ENCODE measurements at places on chromosomes 1 and 21.
A peak's percentile ranks its signal among the peaks of the same experiment; 100 is the strongest.

GRCh38 chr1:229153955-229154548, 116.9 kb upstream of the RAB4A start:
- DNase-seq, result no peak

GRCh38 chr1:32179193-32179442, 357 bp upstream of the TXLNA start:
- no peak for DNase-seq

DNA sequence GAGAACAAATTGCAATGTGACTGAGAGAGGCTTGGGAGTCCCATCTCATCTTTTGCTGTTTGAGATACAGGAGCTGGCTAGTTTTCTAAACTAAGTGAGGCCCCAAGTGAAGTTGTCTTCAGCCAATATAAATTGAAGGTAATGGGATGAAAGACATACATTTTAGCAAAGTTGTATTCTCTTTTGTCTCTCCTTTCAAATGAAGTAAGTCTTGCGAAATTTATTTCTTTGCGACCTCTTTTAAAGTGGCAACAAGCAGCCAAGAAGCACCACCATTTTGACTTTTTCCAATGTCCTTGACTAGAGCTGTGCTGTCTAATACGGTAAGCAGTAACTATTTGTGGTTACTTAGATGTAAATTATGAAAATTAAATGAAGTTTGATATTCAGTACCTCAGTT, 385.7 kb downstream of the USP25 start:
- DNase-seq, result no peak

GRCh38 chr1:58539553-58539952, 7.0 kb downstream of the OMA1 start:
- no peak for DNase-seq

- DNase-seq, result no peak
These were observed 30.0 kb upstream of the PADI6 start for GRCh38 chr1:17342014-17342441.

- DNase-seq, result no peak
These were observed 75.6 kb upstream of the CNTN2 start for GRCh38 chr1:204967451-204967850.

- no peak for DNase-seq
These were observed 7.1 kb downstream of the IGSF9 start for GRCh38 chr1:159938211-159938852.

DNA sequence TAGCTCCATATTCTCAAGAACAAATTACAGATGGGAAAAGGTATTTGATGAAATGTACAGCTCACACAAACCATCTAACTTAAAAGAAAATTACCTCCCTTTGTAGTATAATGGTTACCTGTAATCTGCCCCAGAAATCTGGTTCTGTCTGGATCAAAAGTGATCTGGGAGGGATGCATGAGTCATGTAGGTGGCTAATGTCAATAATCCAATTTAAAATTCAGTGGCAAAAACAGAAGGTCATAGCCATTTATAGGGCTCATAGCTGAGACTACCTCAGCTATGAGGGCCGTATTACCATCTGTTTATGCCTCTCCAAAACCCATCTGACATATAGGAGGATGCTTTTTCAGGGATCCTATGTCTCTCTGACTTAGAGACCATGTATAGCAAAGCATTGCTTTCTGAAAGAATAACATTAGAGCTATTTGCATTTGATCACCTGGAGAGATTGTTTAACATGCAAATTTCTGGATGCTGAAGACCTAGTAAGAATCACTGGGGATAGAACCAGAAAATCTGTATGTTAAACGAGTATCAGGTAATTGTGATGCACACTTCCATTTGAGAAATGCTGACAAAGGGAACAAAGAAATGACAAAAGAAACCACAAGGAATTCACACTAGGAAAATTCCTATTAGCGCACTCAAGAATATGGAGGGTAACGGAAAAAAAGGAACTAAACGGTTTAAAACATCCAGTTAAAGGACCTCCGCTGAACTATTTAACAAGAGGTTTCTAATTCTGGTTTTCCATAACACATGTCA, 17.6 kb downstream of the PAXBP1 start:
- DNase-seq, result no peak

GRCh38 chr1:79059341-79059740, 52.8 kb upstream of the ADGRL4 start:
- DNase-seq, result no peak

- no peak for DNase-seq
These were observed 833.3 kb upstream of the PRMT6 start for GRCh38 chr1:106223213-106223612.

DNA sequence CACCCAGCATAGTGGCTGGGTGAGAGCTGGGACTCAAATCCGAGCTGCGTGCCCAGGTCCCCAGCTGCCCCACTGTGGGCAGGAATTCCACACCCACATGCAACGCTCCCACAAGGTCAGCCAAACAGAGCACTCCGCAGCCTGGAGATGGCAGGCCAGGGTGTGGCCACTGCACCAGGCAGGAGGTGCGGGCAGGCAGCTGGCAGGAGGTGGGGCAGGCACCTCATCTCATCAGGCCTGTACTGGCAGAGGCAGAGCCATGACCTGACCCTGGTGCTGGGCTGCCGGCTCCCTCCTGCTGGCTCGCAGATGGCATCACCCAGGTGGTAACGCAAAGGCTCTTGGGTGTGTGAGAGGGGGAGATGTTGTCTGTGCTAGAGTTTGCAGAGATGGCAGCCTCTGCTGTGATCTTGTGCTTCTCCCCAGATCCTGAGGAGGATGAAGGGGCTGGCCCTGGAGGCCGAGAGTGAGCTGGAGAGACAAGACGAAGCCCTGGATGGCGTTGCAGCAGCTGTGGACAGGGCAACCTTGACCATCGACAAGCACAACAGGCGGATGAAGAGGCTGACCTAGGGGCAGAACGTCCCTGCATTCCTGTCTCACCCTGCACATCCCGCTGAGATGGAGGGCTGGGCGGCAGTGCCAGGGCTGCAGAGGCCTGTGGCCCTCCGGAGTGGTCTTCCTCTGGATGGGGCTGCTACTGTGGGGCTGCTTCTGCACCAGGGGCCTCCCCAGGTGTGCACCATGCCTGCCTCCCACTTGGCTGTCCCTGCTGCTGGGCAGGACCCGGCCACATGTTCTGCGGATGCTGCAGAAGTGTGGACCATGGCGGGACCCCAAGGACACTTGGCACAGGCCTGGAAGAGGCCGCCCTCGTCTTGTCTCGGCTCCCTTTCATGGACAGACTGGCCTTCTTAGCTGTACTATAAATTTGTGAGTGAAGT, 35.1 kb upstream of the PRSS38 start:
- no peak for DNase-seq

- no peak for DNase-seq
These were observed 15.2 kb downstream of the SCMH1 start for GRCh38 chr1:41226815-41227434.

DNA sequence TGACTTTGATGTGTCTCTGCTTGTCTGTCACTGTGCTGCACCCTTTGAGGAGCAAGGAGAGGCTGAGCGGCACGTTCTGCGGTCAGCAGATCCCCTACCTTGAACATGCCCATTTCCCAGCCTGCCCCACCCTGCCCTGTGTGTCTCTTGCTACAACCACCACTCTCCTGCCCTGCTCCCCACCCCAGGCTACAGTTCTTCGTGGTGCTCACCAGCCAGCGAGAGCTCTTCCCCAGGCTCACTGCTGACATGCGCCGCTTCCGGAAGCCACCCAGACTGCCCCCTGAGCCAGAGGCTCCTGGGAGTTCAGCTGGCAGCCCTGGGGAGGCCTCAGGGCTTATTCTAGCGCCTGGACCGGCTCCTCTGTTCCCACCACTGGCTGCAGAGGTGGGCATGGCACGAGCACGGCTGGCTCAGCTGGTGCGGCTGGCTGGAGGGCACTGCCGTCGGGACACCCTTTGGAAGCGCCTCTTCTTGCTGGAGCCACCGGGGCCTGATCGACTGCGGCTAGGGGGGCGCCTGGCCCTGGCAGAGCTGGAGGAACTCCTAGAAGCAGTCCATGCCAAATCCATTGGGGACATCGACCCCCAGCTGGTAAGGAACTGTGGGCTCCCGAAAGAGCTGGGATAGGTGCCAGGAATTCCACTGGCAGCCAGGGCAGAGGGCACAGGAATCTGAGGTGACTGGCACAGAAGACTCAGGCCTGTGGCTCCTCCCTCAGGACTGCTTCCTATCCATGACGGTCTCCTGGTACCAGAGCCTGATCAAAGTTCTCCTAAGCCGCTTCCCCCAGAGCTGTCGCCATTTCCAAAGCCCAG, 5.6 kb downstream of the HYI start:
- DNase-seq, result no peak

DNA sequence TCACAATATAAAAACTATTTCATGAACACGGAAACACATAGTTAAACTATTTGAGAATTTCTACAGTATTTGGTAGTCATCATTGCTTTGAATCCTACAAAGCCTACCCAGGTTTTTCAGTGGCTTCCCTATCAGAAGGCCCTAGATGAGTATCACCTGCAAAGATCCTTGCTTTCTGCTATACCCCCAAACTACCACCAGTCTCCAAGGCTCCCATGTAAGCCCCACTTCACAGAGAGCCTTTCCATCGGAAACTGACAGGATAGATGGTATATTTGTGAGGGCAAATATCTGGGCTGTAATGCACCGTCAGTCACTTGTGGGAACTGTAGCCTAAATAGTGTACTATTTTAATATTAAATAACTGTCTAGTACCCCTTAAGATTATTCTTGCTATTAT, 674.3 kb downstream of the BRINP3 start:
- DNase-seq, result no peak

DNA sequence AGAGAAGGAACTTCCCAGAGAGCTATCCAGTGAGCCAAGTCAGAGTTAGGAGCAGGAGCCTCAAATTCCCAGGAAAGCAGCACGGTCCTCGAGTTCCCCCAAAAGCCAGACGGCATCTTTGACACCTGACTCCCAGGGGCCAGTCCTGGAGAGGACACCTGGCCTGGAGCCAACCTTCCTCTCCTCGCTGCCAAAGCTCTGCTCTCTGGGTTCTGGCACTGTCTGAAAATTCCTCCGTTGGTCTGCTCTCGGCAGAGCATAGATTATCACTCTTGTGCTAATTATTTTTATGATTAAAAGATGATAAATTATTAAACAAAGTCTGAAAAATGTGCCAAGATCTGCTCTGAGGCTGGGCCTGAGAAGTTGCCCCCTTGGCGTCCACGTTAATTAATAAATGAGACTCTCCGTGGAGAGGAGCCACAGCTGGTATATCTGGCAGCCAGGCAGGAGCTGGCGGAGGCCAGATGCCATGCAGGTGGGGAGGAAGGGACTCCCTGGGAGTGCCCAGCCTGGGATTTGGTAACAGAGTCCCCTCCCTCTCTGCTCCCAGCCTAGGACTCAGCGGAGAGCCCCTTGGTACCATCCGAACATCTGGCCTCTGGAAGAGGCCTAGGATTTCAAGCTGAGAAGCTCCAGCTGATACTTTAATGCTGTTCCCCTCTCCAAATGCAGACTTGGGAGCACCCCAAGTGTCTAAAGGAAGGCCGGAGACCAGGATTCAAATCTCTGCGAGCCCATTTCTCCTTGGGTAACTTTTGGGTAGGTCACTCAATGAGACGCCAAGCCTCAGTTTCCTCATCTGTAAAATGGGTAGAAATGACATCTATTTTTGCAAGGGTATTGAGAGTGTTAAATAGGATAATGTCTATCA, 163.7 kb upstream of the POU3F1 start:
- DNase-seq, result no peak

GRCh38 chr1:151156515-151156819, at the start of gene TNFAIP8L2:
Gene TNFAIP8L2 (plus strand): TSS chr1:151156649. CDS start chr1:151158698, 2,049 bp downstream.
- peak; percentile 73 for DNase-seq

- no peak for DNase-seq
These were observed 1.5 kb upstream of the IVNS1ABP start for GRCh38 chr1:185318431-185319138.

- no peak for DNase-seq
These were observed 585.4 kb upstream of the PLXNA2 start for GRCh38 chr1:208829595-208829994.

DNA sequence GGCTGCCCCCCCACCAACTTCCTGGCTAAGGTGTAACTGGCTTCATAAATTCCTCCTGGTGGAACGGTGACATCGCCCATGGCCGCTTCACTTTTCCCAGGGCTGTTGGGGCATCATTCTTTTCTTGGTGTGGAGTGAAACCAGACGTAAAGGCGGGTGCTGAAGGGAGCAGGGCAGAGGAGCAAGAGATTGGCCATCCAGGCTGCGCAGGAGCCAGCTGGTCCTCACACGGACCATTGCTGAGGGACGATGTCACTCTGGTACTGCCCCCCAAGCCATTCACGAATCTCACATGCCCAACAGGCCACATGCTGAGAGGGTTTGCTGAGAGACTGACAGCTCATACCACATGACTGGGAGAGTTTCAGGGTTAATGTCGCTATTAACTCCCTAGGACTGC, 10.5 kb upstream of the PKP1 start:
- DNase-seq, result no peak

- DNase-seq, result no peak
These were observed 274.6 kb downstream of the NFIA start for GRCh38 chr1:61356995-61357394.
